ENCODE measurements at places on chromosomes 7 and 10.
A peak's percentile ranks its signal among the peaks of the same experiment; 100 is the strongest.

DNA sequence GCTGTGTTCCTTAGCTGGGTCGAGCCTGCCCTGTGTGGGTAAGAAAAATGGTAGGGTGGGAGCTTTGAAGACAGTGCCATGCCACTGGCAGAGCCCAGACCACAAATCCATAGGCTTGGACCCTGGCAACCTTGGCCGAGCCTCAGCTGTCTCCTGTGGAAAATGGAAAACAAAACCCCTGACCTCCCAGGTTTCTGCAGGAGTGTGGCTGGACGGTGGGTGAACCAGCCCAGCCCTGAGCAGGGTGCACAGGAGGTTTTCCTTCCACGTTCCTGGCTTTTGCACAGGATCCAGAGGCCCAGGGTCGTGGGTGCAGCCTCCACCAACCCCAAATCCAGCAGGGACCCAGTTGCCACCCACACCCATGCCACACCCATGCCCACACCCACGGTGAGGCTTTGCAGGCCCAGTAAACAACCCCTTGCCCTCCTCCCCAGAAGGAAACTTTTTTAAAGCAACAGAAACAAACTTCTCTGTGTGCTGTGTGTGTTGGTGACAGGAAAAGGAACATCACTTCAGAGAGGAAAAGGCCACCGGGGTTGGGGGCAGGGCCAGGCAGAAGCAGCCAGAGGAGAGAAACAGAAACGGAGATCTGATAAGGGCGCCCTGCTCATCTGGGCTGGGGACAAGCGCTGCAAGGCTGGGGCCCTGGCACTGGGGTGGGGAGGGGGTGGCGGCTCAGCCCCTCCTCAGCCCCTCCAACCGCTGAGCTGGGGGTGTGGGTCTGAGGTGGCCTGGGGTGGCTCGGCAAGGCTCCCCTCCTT, 20.7 kb upstream of the ZMIZ1 start:
- peak; percentile 54 for DNase-seq

DNA sequence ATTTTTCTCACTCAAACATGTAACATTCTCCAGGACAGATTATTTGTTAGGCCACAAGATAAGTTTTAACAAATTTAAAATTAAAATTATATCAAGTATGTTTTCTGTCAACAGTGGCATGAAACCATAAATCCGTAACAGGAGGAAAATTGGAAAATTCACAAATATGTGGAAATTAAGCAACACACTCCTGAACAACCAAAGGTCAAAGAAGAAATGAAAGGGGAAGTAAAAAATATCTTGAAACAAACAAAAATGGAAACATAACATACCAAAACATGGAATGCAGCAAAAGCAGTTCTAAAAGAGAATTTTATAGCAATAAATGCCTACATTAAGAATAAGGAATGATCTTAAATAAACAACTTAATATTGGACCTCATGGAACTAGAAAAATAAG, 147.3 kb downstream of the ZEB1 start:
- no peak for DNase-seq

DNA sequence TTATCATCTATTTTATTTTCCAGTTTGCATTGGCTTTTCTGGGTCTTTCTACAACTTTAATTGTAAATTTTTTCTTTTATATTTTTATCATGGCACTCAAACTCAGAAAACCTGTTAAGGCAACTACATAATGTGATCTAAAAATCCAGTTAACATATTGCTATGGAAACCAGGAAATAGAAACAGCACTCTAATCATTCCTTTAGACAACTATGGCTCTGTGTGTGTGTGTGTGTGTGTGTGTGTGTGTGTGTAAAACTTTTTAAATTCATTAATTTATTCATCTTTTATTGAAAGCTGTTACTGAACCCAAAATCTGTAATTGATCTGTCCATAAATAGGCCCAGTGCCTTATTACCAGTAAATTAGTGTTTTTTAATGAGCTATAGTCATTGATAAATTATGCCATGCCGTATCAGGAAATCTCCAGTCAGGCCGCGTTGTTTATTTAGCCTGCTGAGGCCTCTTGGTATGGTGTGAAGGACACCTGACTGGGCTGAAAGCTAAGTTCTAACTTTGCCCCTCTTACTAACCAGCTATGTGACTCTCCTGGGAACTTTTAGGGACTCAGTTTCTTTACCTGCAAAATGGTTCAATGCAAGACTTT, 1.5 kb upstream of the MET start:
- no peak for DNase-seq

DNA sequence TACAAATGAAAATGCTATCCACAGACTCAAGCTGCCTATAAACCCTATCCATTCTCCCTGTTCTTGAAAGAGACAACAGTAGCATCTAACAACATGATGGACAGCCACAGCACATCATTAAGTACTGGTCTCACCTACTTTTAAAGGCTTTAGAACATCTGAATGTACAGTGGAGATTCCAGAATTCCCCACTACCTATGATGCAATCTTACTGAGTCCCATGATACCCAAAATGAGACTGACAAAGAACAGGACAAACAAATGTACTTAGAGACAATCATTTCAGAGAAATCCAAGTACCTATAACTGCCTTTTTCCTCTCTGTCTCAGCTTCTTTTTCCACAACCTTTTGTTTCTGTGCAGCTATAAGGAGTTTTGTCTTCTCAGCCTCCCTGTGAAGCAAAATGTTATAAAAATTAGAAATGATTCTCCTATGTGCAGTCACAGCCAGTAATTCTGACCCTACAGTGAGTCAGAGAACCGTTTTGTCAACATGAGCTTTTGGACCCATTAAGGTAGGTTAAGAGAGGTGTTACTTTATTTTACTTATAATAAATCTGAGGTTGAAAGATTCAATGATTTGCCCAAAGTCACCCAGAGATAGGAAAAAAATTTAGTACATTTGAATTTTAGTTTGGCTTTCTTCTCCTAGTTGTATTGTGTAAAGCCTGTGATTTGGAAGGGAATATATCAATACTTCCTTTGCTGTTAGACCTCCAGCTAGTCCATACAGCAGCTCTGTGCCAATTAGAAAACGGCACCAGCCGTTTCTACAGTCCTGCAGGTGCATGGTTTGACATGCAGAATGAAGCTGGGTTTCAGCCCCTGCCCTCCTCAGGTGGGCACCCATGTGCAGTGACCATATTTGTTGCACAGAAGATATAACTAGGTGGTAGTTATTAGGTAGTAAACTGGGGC, 21.9 kb downstream of the ERLIN1 start:
- no peak for DNase-seq

DNA sequence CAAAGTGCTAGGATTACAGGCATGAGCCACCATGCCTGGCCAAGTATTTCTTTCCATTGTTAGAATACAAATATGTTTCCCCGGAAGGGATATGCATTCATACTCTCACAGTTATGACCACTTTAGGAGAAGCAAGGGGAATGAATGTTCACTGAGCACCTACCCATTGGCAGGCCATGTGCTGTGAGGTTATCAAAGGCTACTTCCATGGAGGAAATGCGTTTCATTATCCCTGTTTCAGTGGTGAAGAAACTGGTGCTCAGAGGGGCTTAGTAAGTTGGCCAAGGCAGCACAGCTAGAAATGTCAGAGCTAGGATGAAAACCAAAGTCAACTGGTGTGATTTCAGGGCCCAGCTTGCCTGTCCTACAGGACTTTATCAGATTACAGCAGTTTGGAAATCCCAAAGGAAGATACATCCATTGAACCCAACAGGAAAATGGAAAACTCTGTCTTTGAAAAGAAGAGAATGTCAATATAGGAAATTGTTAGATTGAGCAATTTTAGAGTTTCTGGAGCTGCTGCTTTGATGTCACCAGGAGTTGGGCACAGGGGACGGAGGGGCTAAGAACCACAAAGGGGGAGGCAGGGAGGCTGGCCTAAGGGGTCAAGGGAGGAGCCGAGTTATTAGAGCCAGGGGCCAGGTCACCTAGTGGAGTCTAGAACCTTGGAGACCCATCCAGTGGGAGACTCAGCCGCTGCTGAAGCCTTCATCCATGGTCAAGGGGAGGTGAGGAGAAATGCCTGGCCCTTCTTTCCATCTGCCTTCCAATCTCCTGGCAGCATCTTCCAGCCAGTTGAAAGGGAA, 319.8 kb downstream of the FRMD4A start:
- DNase-seq, result no peak

DNA sequence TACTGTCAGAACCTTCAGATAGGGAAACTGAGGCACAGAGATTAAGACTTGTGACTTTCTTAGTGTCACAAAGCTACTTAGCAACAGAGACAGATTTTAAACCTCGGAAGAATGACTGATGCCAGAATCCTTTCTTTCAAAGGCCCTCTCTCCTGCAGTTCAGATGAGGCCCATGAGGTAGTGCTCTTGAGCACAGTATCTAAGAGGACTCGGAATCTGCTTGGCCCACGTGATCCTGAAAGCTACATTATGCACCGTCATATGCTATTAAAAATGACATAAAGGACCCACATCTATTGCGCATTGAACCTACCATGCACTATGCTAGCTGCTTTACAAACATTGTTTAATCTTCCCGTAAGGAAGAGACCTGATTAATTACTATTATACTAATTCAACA, 355.9 kb downstream of the SFMBT2 start:
- DNase-seq, result no peak

DNA sequence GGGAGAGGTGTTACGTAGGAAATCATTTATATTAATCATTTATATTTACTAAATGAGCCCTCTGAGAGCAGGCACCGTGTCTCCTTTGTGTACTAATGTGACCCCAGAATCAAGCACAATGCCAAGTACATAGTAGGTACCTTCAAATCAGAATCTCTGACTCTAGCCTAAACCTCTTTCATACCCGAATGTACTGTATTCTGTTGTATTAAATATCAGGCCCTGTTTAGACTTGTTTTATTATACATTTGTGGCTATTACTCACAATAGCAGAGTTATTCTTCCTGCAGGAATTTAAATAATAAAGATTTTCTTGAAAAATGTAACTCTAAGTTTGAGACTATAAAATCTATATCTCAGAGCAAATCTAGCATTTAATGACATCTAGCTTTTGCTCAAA, 297.3 kb downstream of the EXOC4 start:
- DNase-seq, result no peak

DNA sequence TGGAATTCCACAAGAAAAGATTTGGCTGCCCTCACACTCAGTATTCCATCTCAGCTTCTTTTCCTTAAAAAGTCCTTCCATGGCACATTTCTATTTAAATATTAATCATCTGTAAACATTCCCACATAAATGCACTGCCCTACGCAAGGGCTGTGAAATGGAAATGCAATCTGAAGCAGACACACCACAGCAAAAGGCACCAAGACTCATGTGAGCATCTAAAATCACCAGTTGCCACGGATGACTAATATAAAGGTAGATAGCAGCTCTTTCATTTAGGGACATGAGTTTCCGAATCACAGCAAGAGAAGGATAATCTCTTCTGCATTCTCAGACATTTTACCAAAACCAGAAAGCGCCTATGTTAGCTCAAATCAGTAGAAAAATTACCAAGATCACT, 31.6 kb downstream of the COA1 start:
- no peak for DNase-seq

All from sciatic nerve (tissue), 2 donors.